ENCODE measurements at places on chromosomes 16 and 17.

DNA sequence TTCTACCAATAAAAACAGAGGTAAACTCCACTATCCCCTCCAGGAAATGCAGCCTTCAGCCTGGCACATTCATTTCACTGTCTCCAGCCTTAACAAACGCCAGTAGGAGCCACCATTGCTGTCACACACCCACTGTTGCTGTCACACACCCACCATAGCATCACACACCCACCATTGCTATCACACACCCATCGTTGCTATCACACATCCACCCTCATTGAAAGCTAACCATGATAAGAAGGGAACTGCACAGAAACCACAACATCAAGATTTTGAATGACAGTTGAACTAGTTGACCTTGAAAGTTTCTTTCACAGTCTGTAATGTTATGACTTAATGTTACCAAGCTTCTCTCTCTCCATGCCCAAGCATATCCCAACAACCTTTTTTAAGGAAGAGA, 38.1 kb downstream of the SHCBP1 start:
- no peak for DNase-seq

DNA sequence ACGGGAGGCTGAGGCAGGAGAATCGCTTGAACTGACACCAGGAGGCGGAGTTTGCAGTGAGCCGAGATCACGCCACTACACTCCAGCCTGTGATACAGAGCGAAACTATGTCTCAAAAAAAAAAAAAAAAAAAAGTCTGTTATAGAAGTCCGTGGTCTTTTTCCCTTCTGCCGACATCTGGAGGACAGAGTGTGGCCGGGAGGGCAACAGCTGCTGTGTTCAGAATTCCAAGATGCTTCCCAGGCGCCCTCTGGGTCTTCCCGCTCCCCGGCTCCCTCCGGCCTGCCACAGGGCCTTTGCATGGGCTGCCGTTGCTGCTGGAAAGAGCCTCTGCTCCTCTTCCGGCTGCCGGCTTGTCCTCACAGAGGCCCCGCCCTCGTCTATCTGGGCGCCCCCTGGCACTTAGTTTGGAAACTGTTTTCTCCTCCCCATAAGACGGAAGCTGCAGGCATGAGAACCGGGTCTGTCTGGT, 2.4 kb upstream of the CACNA1H start:
- DNase-seq = peak; percentile 54

DNA sequence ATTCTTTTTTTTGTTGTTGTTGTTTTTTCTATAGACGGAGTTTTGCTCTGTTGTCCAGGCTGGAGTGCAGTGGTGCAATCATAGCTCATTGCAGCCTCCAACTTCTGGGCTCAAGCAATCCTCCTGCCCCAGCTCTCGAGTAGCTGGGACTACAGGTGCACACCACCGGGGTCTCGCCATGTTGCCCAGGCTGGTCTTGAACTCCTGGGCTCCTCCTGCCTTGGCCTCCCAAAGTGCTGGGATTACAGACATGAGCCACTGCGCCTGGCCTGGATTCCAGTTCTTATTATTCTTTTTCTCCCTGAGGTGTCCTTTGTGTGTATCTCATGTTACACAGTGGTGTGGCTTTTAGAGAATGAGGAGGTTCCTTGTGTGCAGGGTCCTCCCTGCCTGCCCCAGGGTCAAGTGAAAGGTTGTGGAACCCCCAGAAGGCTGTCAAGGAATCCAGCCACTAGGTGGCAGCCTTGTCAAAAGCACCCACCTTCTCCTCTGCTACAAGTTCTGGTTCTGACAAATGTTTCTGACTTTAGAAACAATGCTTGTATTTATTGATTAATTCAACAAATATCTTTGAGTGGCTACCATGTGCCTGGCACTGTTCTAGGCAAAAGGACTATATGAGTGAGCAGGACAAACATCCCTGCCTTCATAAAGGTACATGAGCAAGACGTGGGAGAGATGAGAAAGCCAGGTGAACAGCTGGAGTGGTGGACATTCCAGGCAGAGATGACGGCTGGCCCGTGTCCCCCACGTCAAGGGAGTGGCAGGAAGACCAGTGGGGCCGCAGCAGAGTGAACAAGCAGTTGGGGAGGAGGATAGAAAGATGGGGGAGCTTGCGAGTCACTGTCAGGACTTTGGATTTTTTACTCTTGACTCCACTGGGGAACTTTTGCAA, 112.4 kb downstream of the SPECC1 start:
- DNase-seq = peak; percentile 39

GRCh38 chr16:55495616-55496289, 13.1 kb upstream of the LPCAT2 start:
- peak; percentile 55 for DNase-seq

DNA sequence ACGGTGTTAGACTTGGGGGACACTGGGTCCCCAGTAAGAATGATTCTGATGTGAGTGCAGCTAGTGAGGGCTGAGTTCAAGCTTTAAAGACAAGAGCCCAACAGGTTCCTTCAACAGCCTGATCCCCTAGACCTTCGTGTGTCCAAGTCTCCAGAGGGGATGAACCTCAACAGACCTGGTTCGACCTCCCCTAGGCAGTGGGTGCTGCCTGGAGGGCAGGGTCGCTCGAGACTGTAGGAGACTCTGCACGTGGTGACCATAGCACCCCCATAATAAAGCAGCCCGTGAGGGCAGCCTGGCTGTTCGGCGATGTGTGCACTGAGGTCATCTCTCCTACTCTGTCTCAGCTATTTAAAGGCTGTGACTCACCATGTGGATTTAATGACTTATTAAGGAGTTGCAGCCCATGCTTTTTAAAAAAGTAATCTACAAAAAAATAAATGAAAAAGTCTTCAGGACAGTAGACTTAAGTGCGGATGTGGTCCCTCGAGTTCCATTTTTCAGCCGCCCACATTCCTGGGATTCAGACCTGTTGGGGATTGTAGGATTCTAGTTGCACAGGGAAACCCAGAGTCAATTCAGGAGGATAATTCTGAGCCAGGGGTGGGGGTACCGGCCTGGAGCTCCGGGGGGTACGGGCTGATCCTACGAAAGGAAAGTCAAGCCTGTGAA, 23.4 kb upstream of the METRNL start:
- peak; percentile 73 for DNase-seq

DNA sequence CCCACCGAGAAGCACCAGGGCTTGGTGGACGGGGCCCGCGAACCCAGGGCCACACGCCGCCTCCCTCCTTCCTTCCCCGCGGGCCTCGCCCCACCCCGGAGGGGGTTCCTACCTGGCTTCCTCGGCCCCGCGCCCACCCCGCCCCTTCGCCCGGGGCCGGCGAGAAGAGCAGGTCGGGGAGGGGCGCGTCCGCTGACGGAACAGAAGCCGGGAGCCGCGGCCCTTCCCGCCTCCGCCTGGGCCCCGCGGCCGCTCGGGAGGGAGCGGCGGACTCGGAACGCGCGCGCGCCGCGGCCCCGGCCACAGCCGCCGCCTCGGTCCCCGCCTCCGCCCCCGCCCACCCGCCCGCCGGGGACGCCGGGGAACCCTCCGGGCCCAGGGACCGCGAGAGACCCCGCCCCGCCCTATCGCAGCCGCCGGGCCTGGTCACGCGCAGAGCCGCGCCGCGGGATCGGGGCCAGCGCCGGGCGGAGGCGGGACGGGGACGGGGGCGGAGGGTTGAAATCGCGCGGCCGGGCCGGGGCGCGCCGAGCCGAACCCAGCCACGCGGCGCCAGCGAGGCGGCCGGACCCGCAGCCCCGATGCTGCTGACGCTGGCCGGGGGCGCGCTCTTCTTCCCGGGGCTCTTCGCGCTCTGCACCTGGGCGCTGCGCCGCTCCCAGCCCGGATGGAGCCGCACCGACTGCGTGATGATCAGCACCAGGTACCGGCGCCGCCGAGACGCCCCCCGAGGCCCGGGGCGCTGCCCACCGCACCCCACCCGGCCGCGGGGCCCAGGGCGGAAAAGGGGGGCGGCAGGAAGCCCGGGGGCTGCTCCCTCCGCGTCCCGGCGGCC, at the start of gene TLCD3A:
Gene TLCD3A, plus strand, starts transcription at position 530 of the 835 bp plus-strand sequence. Its CDS starts 52 bp downstream, at position 582.
- DNase-seq = peak; percentile 13

DNA sequence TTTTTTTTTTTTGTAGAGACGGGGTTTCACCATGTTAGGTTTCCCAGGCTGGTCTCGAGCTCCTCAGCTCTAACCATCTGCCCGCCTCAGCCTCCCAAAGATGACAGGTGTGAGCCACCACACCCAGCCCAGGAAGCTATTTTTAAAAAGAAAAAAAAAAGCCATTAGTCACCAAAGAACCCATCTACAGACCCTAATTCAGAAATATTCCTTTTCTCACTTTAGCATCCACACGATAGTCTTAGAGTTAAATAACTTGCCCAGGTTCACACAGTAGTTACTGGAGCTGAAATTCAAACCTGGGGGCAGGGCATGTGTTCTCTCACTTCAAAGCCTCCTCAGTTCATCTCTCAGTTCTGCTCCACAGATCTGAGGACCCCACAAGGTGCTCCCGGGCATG, 70.3 kb upstream of the NOL11 start:
- no peak for DNase-seq

DNA sequence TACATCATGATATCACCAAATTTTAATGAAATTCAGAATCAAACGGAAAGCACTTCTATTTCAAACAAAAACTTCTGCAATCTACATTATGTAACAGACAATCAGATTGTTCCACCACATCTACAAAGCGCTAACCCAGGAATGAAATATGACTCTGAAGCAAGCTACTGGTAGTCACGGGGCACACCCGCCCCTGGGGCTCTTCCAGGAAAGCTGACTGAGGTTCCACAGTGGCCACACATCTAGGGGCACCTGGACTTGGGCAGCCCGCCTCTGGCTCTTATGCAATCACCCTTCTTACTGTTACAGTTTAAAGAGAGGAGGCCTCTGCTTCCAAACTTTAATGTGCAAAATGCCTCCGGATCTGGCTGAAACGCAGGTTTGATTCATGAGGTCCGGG, 27.5 kb downstream of the ZCCHC14 start:
- peak; percentile 47 for DNase-seq

- DNase-seq = peak; percentile 66
These were observed 263.8 kb downstream of the HS3ST3A1 start for GRCh38 chr17:13337864-13338371.

DNA sequence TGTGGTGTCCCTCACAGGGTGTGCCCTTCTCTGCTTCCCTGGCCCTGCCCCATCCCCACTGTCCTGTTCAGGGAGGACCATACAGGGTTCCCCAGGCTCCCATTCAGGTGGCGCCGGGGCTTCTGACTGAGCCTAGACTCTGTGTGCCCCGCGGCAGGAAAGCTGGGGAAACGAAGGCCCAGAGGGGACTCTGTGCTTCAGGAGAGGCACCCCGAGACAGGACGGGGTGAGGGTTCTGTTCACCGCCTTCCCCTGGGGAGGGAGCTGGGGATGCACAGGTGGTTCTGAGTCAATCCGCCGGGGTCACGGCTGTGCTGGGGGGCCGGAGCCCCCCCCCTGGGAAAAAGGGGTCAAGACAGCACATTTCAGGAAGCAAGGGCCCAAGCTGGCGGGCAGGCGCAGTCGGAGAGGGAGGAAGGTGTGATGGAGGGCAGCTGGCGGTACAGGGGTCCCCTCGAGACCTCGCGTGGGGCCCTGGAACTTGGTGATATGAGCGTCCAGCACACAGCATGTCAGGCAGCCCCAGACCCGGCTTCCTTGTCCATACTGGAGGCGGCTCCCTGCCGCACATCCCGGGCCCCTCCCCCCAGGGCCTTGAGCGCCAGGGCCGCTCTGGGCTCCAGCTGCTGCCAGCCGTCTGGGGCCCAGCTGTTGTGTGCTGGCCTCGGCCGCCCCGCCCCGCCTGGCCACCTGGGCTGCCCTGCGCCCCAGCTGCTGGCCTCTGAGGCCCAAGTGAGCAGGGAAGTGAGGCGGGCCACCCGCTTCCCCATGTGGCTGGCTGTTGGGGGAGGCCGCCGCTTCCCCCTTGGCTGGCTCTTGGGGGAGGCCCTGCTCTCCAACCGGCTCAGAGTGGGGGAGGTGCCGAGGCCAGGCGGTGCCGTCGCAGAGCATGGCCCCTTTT, 5.6 kb upstream of the NOTUM start:
- no peak for DNase-seq

- DNase-seq = no peak
These were observed 7.9 kb downstream of the MYBBP1A start for GRCh38 chr17:4547118-4547906.

GRCh38 chr16:31477220-31478216, 5.4 kb upstream of the SLC5A2 start:
- DNase-seq = no peak

GRCh38 chr16:70433458-70434103, 5.3 kb downstream of the ST3GAL2 start:
- peak; percentile 57 for DNase-seq

DNA sequence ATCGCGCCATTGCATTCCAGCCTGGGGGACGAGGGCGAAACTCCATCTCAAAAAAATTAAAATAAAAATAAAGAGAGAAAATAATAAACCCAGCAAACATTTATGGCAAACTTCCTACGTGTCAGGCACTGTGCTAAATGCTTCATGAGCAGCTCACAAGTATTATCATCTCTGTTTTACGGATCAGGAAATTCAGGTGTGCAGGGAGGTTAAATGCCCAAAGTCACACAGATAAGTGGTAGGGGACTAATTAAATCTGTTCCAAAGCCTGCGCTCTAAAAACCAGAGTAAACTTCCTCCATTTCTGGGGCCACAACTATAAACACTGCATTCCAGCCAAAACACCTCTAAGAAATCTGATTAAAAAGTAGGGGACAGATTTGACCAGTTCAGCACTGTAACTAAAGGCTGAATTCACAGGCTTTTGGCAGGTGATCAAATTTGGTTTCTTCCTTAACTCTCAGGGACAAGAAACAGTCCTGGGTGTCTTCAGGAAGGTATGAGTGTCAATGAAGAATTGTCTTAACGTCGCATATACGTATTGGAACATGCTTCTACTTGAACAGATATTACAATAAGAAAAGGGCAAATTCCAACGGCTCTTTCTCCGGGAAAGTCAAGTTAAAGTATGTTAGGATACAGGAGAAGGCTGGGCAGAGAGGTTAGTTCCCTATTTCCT, 996 bp downstream of the STRADA start:
- DNase-seq = no peak

GRCh38 chr17:48612854-48613691, 2.0 kb downstream of the HOXB8 start:
- no peak for DNase-seq

DNA sequence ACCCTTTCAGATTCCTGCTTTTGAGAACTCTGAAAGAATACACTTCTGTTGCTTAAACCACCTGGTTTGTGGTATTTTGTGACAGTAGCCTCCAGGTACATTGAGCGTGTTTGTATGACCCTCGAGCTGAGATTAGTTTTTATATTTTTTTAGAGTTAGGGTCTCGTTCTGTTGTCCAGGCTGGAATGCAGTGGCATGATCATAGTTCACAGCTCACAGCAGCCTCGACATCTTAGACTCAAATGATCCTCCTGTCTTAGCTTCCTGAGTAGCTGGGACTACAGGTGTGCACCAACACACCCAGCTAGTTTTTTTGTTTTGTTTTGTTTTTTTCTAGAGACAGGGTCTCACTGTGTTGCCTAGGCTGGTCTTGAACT, 4.5 kb upstream of the ITPRIPL2 start:
- DNase-seq = no peak

- no peak for DNase-seq
These were observed 569 bp upstream of the TEKT3 start for GRCh38 chr17:15341966-15342365.

DNA sequence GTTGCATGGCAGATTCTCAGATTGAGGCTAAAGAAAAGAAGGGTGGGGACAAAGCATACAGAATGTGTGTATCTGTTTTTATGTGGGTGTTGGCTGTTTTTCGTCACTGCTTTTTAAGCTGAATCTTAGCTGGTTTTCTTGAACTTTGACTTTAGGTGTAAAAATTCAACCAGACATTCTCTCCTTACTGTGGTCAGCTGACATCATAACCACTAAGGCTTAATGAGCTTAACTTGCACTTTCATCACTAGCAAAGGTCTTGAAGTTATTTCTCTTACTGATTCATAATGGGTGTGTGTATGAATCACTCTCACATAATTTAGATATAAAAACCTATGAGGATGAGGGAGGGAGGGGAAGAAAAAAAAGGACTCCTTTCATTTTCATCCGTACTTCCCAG, 4.0 kb upstream of the CDC6 start:
- DNase-seq = peak; percentile 72

- peak; percentile 60 for DNase-seq
These were observed 12.7 kb downstream of the MRM3 start for GRCh38 chr17:794876-795275.

All from brain microvascular endothelial cell (primary cell).